ENCODE measurements at places on chromosomes 1 and 21. TPM values are rescaled to one million over a fixed set of nuclear protein-coding genes. Genes with fewer than 3 reads are reported as not detected.

KLHDC7A gene
- total RNA-seq = not detected

- DNase-seq = no peak
- no peak overlapping the region for H3K4me3 ChIP-seq
- no peaks in the 10 kb centered on the region for H3K36me3 ChIP-seq
- H3K27me3 ChIP-seq = no peaks in the 10 kb centered on the region
- no peak overlapping the region for H3K27ac ChIP-seq
- H3K4me1 ChIP-seq = peaks cover 62% of the 10 kb centered on the region
These were observed 90.8 kb upstream of the TNFSF4 start for GRCh38 chr1:173297798-173298391.

DNA sequence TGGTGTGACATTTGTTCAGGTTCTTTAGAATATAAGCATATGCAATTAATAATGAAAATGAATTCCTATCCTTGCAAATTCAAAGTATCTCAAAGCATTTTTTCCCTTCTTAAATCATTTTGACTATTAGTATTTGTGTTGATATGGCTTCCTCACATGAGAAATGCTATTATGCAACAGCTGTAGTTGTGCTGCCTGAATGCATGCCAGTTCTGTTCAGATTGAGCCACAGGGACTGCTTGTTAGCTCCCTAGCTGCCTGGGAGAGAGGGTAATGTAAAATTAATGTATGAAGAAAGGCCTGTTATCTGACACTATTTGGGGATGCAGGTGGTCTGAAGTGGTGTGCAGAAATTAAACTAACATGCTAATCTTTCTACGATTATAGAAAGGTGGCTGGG is 45.5 kb downstream of the CACHD1 start:
- peak overlapping the region; percentile 71 for H3K27ac ChIP-seq
- H3K4me1 ChIP-seq = peaks cover 57% of the 10 kb centered on the region
- H3K27me3 ChIP-seq = no peaks in the 10 kb centered on the region
- no peaks in the 10 kb centered on the region for H3K36me3 ChIP-seq
- H3K4me3 ChIP-seq = no peak overlapping the region
- DNase-seq = peak; percentile 89

GRCh38 chr1:198088360-198089071 is 68.3 kb upstream of the NEK7 start:
- peaks cover 29% of the 10 kb centered on the region for H3K4me1 ChIP-seq
- H3K27ac ChIP-seq = peak overlapping the region; percentile 68
- no peaks in the 10 kb centered on the region for H3K36me3 ChIP-seq
- peak overlapping the region; percentile 61 for H3K4me3 ChIP-seq

GRCh38 chr1:205780335-205780734 is 5.1 kb upstream of the RAB29 start:
- H3K4me1 ChIP-seq = no peaks in the 10 kb centered on the region
- no peaks in the 10 kb centered on the region for H3K27me3 ChIP-seq
- H3K36me3 ChIP-seq = no peaks in the 10 kb centered on the region
- H3K27ac ChIP-seq = no peak overlapping the region
- no peak overlapping the region for H3K4me3 ChIP-seq

DNA sequence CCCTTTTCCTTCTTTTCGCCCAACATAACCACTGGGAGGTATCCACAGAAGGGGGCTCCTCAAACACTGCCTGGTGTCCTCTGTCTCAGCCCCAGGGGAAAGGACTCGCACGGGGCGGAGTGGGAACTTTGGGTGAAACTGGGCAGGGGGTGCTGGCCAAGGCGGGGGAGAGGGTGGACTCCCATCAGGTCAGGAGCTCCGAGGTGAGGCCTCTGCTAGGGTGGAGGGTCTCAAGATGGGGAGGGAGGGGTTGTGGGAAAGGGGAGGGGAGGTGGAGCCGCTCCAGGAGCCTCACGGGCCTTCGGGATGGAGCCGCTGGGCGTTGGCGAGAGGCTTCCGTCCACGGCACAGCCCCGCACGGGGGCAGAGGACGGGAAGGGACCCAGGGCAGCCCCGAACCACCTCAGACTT is 43.2 kb upstream of the POFUT2 start:
- H3K27me3 ChIP-seq = no peaks in the 10 kb centered on the region
- H3K4me1 ChIP-seq = peaks cover 18% of the 10 kb centered on the region
- no peaks in the 10 kb centered on the region for H3K36me3 ChIP-seq
- DNase-seq = no peak

DNA sequence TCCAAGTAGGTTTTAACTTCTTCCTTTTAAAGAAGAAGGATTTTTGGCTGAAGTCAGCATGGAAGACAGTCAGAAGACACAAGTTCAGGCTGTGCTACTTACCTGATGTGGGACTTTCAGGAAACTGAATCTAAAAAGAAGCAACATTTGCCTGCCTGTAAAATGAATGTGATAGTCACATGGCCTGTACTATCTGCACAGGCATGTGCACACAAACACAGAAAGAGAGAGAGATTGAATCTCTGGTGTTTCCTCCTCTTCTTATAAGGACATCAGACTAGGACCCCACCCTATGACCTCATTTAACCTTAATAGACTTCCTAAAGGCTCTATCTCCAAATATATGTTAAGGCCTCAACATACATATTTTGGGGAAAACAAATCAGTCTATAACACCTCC is 542.9 kb downstream of the PLPP3 start:
- no peak overlapping the region for H3K4me3 ChIP-seq

GRCh38 chr1:246157516-246157915 is 349.6 kb downstream of the SMYD3 start:
- no peak for DNase-seq
- no peak overlapping the region for H3K4me3 ChIP-seq
- no peaks in the 10 kb centered on the region for H3K27me3 ChIP-seq
- peaks cover 17% of the 10 kb centered on the region for H3K4me1 ChIP-seq
- no peak overlapping the region for H3K27ac ChIP-seq
- H3K36me3 ChIP-seq = no peaks in the 10 kb centered on the region

CELA3A gene
- not detected for total RNA-seq

GRCh38 chr1:201693890-201694607 is 134.9 kb upstream of the IPO9 start:
- no peaks in the 10 kb centered on the region for H3K36me3 ChIP-seq
- H3K4me3 ChIP-seq = no peak overlapping the region
- no peaks in the 10 kb centered on the region for H3K27me3 ChIP-seq
- peaks cover 33% of the 10 kb centered on the region for H3K4me1 ChIP-seq
- H3K27ac ChIP-seq = 0 out of 2 replicates have a peak overlapping the region, but pooled peaks have one; percentile 21
- no peak for DNase-seq

HAO2 gene
- not detected for total RNA-seq

LCE2B gene
- not detected for total RNA-seq

- peaks cover 5% of the 10 kb centered on the region for H3K4me1 ChIP-seq
- no peaks in the 10 kb centered on the region for H3K36me3 ChIP-seq
- H3K27ac ChIP-seq = no peak overlapping the region
- no peak for DNase-seq
These were observed 75.4 kb upstream of the VTCN1 start for GRCh38 chr1:117286145-117286544.
